ENCODE measurements at places on chromosomes 7 and 10.

DNA sequence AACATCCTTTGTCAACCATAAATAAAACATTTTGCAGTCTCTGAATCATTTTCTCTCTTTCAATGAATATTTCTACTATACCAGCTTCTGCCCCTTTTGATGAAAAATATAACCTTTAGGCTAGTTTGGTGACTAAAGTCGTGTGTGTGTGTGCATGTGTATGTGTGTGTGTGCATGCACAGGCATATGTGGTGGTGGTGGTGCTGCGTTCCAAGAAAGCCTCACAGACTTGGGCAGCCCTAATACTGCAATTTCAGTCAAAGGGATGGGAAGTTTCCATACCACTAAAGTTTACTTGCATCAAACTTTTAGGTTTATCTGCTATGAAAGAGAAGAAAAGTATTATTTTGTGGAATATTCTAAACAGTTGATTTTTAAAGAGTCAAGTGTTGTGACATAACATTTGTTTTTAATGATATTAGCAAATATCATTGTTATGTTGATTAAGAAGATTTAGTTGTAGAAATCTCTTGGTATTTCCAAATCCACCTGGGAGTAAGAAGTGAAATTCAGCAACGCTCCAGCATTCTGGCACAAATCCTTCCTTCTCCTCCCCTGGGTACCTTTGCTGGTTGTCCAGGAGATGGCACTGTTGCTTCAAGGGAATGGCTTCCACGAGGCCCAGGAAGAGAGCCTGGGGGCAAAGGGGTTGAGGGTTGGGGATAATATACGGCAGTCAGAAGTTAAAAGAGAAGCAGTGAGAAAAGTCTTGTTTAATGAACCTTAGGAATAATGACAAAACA is 41.5 kb downstream of the ASB4 start:
- H3K27me3 ChIP-seq: peaks cover 4% of the 10 kb centered on the region
- no peak overlapping the region for H3K27ac ChIP-seq
- no peaks in the 10 kb centered on the region for H3K36me3 ChIP-seq
- no peaks in the 10 kb centered on the region for H3K4me1 ChIP-seq

GRCh38 chr7:16765436-16765859 is 11.9 kb downstream of the TSPAN13 start:
- H3K27ac ChIP-seq: no peak overlapping the region
- H3K4me3 ChIP-seq: no peak overlapping the region
- peaks cover 9% of the 10 kb centered on the region for H3K36me3 ChIP-seq
- peaks cover 2% of the 10 kb centered on the region for H3K4me1 ChIP-seq

DNA sequence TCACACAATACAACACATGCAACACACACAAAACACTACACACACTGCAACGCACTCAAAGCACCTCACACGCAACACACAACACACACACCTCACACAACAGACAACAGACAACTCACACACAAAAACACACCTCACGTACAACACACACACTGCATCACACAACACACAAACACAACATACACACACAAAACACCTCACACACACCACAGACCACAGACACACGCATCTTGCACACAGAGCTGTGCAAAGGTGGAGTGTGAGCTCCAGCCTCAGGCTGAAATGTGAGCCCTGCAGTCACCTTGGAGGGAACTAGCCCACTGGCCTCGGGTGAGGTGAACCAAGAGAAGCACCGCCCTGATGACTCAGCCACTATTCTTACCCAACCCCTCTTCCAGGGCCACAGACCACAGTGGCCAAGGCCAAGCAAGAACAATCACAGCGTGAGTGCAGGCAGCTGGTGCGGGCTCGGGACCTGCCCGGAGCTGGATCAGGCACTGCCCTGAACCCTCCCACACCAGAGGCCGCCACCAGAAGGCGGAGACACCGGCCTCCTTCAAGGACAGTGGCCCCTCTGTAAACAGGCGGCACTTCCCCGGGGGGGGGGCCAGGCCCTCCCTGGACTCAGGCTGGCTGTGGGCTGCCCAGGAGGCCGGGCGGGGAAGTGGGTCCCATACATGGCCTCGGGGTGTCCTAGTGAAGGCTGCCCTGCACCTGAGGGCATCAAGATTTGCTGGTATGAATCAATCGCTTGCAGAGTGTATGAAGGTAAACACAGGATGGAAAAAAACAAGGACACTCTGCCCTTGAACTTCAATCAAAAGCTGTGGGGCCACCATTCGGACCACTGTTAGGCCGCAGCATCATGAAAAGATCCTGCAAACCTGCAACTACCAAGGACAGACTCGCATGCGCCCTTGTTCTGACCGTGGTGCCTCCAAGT is 106.7 kb downstream of the TNS3 start:
- H3K4me3 ChIP-seq: no peak overlapping the region
- peaks cover 16% of the 10 kb centered on the region for H3K4me1 ChIP-seq
- DNase-seq: peak; percentile 90
- peaks cover 5% of the 10 kb centered on the region for H3K36me3 ChIP-seq
- no peak overlapping the region for H3K27ac ChIP-seq
- peaks cover 2% of the 10 kb centered on the region for H3K27me3 ChIP-seq

- H3K36me3 ChIP-seq: no peaks in the 10 kb centered on the region
- no peak overlapping the region for H3K4me3 ChIP-seq
- no peak overlapping the region for H3K27ac ChIP-seq
- DNase-seq: no peak
- H3K4me1 ChIP-seq: peaks cover 5% of the 10 kb centered on the region
These were observed 132.4 kb upstream of the PALS2 start for GRCh38 chr7:24440892-24441291.

- H3K4me1 ChIP-seq: peaks cover 6% of the 10 kb centered on the region
- H3K27ac ChIP-seq: no peak overlapping the region
- DNase-seq: no peak
- H3K36me3 ChIP-seq: no peaks in the 10 kb centered on the region
These were observed 769.1 kb downstream of the SUGCT start for GRCh38 chr7:40903872-40904271.

DNA sequence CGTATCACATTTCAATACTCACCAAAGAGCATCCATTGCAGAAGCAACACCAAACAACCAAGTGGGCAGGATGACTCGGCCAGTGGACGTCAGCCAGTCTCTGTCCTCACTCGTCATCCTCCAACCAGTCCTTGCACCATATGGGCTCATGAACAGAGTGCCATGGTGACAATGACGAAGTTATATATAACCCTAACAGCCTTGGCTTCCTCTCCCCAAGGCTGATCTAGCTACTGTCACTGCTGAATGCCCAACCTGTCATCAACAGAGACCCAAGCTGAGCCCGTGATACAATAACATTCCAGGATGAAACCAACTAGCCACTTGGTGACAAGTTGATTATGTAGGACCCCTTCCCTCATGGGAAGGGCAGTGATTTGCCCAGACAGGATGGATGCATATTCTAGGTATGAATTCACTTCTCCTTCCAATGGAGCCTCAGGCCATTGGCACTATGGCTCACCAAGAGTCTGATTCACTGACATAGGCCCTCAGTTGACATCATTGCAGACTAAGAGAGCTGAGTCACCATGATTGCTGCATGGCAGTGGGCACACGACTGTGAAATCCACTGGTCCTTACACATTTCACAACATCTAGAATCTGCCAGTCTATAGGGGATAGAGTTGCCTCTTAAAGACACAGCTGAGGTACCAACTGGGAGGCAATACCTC is 26.3 kb upstream of the PPIF start:
- H3K4me3 ChIP-seq: peak overlapping the region; percentile 48
- peaks cover 24% of the 10 kb centered on the region for H3K36me3 ChIP-seq
- H3K4me1 ChIP-seq: peaks cover 81% of the 10 kb centered on the region
- peaks cover 30% of the 10 kb centered on the region for H3K27me3 ChIP-seq
- DNase-seq: peak; percentile 98
- peak overlapping the region; percentile 94 for H3K27ac ChIP-seq

DNA sequence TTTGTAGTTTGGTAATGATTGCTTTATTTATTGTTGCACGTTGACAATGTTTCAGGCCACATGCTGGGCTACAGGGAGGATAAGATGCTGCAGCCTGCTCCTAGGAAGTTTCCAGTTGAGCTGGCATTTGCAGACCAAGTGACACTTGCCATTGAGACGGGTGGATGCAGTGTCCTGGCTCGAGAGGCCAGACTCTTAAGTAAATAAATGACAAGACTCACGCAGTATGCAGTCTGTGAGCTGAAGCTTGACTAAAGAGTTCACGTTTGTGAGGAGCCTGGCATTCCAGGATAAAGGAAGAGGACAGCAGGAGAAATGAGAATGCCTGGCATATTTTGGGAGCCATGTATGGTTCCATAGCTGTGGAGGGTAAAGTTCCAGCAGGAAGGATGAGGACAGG is 105.8 kb downstream of the BAMBI start:
- no peak overlapping the region for H3K27ac ChIP-seq
- H3K4me3 ChIP-seq: no peak overlapping the region
- H3K27me3 ChIP-seq: peaks cover 7% of the 10 kb centered on the region

- H3K27ac ChIP-seq: no peak overlapping the region
- no peaks in the 10 kb centered on the region for H3K36me3 ChIP-seq
- no peak for DNase-seq
- H3K4me1 ChIP-seq: no peaks in the 10 kb centered on the region
- no peaks in the 10 kb centered on the region for H3K27me3 ChIP-seq
These were observed 106.2 kb upstream of the GPR141 start for GRCh38 chr7:37577412-37577811.

DNA sequence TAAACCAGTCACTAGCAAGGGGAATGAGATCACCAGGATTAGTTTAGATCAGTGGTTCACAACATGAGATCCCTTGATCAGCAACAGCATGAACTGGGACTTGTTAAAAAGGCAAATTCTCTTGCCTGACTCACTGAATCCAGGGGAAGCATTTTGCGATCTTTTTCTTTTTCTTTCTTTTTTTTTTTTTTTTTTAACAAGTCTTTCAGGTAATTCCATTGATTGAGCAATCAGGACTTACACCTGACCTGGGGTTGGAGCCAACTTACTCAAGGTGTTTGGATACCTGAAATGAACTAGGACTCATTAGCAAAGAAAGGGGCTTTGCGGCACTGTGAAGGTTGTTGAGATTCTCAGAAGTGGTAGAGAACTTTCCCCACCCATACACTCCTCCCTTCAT is 47.1 kb upstream of the PRR15 start:
- no peaks in the 10 kb centered on the region for H3K36me3 ChIP-seq
- H3K27ac ChIP-seq: no peak overlapping the region
- no peaks in the 10 kb centered on the region for H3K4me1 ChIP-seq
- no peak for DNase-seq
- peaks cover 8% of the 10 kb centered on the region for H3K27me3 ChIP-seq

DNA sequence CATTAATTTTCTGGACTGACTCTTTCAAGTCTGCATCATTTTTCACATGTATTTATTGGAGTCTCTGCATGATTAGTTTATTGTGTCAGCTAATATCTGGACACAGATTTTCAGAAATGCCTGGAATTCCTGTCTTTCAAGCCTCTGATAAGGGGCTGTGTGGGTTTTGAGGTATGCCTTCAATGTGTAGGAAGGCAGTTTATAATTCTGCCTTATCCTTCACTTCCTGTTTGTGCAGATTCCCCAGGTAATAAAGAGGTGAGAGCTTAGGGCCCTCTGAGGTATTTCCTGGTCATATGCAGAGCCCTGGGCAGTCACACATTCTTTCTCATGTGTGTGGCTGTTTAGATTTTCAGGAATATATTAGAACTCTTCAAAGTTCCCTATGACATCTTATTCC is 79.4 kb upstream of the PRKCQ start:
- H3K4me3 ChIP-seq: no peak overlapping the region
- H3K36me3 ChIP-seq: no peaks in the 10 kb centered on the region
- no peak for DNase-seq
- no peak overlapping the region for H3K27ac ChIP-seq
- H3K4me1 ChIP-seq: no peaks in the 10 kb centered on the region
- H3K27me3 ChIP-seq: no peaks in the 10 kb centered on the region

GRCh38 chr7:550881-551614 is 31.4 kb upstream of the PDGFA start:
- no peak for DNase-seq
- H3K4me3 ChIP-seq: no peak overlapping the region
- no peaks in the 10 kb centered on the region for H3K36me3 ChIP-seq
- H3K27me3 ChIP-seq: no peaks in the 10 kb centered on the region
- H3K4me1 ChIP-seq: peaks cover 11% of the 10 kb centered on the region

- H3K36me3 ChIP-seq: peaks cover 38% of the 10 kb centered on the region
- H3K4me1 ChIP-seq: no peaks in the 10 kb centered on the region
- no peak for DNase-seq
- H3K4me3 ChIP-seq: no peak overlapping the region
These were observed 22.2 kb downstream of the AKR1B15 start for GRCh38 chr7:134571101-134571500.

DNA sequence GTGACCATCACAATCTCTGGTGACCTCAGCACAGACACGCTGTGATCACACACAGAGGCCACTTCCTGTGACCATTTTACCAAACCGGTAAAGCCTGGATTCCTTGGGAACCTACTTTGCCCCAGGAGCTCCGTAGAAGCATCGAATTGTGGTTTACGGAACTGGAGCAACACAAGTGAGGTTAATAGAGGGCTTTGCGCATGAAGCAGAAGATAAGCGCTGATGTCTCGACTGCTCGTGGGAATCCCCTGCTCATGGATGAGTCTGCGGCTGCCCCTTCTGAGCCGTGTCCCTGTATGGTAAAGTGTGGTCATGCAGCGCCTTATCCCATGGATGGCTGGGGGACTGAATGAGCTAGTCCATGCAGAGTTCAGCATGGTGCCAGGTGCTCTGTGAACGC is 53.6 kb downstream of the VIPR2 start:
- no peaks in the 10 kb centered on the region for H3K27me3 ChIP-seq
- H3K4me1 ChIP-seq: no peaks in the 10 kb centered on the region
- no peak overlapping the region for H3K27ac ChIP-seq
- no peak overlapping the region for H3K4me3 ChIP-seq
- DNase-seq: no peak
- H3K36me3 ChIP-seq: 0 out of 2 replicates have a peak, but pooled peaks cover 4% of the 10 kb centered on the region

DNA sequence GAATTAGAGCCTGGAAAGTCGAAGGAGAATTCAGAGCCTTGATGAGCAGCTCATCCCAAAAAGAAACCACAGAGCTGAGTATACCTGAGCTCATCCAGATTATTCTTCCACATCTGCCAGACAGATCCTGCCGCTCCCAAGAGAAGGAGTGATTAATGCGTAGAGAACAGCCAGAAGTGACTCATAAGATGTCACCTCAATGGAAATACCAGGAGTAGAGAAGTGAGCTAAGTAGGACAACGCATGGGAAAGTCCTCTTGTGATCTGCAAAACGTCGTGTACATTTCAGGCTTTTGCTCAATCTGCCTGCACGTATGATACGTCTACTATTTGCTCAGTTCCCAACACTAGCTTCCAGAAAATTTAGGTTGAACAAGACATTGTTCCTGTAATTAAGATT is 230.5 kb upstream of the AUTS2 start:
- H3K4me1 ChIP-seq: no peaks in the 10 kb centered on the region
- H3K36me3 ChIP-seq: no peaks in the 10 kb centered on the region
- DNase-seq: no peak
- H3K4me3 ChIP-seq: no peak overlapping the region

DNA sequence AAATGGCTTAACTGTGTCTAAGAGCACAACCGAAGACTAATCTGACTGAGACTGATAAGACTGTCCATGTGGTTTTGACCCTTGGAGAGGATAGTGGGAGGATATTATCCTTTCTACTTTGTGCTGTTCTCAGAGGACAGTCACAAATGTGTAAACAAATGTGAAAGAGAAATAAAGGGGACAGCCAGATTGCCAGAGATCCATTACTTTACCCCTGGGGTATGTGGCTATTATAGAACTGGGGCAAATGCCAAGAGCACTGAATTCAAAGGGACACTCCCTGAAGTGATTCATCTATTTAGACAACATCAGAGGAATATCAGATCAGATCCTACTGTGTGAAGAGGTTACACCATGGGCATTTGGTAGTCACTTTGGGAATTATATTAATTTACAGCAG is 154.7 kb downstream of the RNLS start:
- H3K36me3 ChIP-seq: no peaks in the 10 kb centered on the region
- no peak overlapping the region for H3K4me3 ChIP-seq
- H3K27me3 ChIP-seq: peaks cover 9% of the 10 kb centered on the region
- DNase-seq: peak; percentile 4

GRCh38 chr10:32239769-32240168 is 107.2 kb downstream of the EPC1 start:
- H3K36me3 ChIP-seq: peaks cover 4% of the 10 kb centered on the region
- H3K4me1 ChIP-seq: peaks cover 55% of the 10 kb centered on the region
- peaks cover 12% of the 10 kb centered on the region for H3K27me3 ChIP-seq
- H3K27ac ChIP-seq: no peak overlapping the region

All from HFFc6 (cell line).